Cardiac septum (tissue), 1 donor: ENCODE measurements at places on chromosomes 11 and 22.

DNA sequence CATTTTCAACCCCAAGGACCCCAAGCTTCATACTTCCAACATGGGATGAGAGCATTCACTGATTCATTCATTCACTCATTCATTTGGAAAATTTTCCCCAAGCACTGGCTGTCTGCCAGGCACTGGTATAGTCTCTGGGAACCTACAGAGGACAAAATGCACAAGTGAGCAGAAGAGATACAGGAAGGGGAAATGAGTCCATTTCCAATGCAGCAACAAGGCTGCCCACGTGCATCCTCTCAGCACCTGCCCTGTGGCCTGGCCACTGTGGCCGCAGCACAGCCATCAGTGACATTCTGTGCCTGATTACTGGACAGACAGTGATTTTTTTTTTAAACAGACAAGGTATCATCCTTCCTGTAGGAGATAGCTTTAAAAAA lies 96.0 kb upstream of the PITPNB start:
- no peak for DNase-seq

- DNase-seq: no peak
Measured at GRCh38 chr11:44229098-44229497, 80.8 kb downstream of the ALX4 start.

DNA sequence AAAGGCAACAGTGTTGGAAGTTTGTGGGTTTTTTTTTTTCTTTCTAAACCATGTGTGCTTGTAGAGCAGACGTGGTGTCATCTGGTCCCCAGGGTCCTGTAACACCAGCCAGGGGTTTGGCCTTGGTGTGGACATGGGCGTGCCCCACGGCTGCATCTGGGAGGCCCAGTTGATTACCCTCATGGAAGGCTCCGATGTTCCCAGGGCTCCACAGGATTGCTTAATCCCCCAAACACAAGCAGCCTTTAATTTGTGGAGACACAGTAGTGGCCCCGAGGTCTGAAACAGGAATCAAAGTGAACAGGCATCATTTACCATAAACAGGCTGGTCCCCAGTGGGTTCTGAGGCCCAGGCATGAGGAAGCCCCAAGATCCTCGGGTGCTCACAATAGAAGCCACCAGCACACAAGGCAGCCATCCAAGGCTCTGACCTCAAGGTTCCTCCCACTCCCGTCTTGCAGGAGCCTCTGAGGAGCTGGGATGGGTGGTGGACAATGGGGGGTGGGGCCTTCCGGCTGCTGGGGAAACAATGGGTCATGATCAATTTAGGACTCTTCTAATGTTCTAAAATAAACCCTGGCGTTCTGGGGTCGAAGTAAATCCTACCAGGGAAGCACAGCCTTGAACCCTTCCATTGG lies 115.0 kb upstream of the CD82 start:
- DNase-seq: peak; percentile 89

GRCh38 chr11:89436071-89436470 lies 55.1 kb downstream of the NOX4 start:
- DNase-seq: no peak

DNA sequence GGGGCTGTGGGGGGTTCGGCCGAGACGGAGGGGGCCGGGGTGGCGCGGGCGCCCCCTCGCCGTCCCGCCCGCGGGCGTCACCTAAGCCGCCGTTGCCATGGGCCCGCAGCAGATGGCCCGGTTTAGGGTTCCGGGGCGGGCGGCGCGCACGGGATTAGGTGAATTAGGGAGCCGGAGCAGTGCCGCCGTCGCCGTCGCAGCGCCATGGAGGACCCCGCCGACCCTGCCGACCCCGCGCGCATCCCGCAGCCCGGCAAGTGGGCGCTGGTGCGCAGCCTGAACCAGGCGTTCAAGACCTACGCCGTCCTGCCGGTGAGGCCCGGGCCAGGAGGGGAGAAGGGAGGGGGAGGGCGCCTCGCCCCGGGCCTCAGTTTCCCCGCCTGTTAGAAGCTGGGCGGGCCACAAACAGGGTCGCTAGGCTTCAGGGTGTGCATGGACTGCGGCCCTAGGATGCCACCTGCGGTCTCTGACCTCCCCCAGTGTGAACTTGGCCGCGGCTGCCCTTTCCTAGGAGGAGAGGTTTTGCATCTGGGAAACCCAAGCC lies 10.1 kb downstream of the MYO7A start:
- DNase-seq: no peak

GRCh38 chr11:8785998-8786397 lies 103.4 kb downstream of the RPL27A start:
- no peak for DNase-seq
